Urinary bladder (tissue), 4 donors: ENCODE measurements at places on chromosomes 7 and 10. TPM values are rescaled to one million over a fixed set of nuclear protein-coding genes. Genes with fewer than 3 reads are reported as not detected.

GRCh38 chr10:15642095-15642494 lies 77.6 kb downstream of the ITGA8 start:
- no peak for DNase-seq

DNA sequence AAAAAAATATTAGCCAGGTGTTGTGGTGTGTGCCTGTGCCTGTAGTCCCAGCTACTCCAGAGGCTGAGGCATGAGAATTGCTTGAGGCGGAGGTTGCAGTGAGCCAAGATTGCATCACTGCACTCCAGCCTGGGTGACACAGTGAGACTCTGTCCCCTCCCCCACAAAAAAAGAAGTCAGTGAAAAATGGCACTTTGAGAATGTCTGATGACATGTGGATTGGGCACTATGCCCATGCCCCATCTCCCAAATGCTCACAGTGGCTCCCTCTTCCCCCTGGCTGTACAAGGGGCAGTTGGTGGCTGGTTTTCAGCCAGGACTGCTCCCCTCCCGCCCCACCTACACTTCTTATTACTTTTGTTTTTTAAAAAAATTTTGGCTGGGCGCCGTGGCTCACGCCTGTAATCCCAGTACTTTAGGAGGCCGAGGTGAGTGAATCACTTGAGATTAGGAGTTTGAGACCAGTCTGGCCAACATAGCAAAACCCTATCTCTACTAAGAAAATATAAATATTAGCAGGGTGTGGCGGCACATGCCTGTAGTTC lies 26.1 kb downstream of the IL15RA start:
- DNase-seq = no peak

DNA sequence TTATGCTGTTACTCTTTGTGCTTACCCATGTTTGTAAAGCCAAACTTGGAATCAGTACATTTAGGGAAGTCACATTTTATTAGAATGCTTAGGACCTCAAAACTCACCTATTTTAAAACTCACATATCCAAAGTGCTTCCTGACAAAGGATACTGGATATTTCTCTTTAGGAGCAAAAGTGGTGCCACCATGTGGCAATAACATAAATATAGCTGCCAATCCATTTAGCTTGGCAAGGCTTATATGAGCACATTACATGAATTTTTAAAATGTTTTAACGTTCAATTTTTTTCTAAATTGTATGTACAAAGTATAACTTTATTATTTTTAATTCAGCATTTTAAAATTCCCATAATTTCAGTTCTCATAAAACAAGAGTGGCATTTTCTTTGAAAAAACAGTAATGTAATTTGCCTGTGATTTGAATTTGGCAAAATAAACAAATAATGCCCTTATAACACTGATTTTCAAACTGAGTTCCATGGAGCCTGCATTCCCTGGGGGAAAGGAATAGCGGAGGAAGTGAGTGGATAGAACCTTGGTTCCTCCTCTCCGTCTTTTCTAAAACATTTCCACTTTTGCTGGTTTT lies 75.4 kb downstream of the HDAC9 start:
- no peak for DNase-seq

- DNase-seq = peak; percentile 82
Observed at GRCh38 chr10:80416479-80417098, 8.2 kb downstream of the PRXL2A start.

COL1A2 gene
- total RNA-seq = 11,897 TPM

TCF7L2 gene
- total RNA-seq = 24.7 TPM

DNA sequence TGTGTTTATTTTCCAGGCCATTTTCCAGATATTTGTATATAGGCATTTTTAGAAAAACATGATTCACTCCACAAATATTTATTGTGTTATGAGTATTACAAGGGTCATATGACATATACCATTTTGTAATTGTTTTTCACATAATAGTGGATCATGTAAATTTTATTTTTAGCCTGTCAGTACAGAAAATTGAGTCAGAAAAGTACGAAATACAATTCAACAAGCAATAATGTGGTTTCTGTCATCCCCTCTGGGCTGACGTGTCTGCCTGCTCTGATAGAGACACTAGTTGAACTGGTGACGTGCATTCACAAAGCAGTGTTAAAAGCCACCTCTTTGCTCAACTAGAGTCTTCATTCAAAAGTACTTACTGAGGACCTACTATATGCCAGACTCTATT lies 97.9 kb upstream of the STEAP1B start:
- no peak for DNase-seq

SLK gene
- total RNA-seq = 120 TPM

MICALL2 gene
- 8.4 TPM for total RNA-seq

GRCh38 chr7:25638590-25639244 lies 410.4 kb upstream of the NPVF start:
- DNase-seq = no peak

- DNase-seq = no peak
Observed at GRCh38 chr10:45422866-45423659, 49.0 kb downstream of the ALOX5 start.

COL17A1 gene
- 9.8 TPM for total RNA-seq

DNA sequence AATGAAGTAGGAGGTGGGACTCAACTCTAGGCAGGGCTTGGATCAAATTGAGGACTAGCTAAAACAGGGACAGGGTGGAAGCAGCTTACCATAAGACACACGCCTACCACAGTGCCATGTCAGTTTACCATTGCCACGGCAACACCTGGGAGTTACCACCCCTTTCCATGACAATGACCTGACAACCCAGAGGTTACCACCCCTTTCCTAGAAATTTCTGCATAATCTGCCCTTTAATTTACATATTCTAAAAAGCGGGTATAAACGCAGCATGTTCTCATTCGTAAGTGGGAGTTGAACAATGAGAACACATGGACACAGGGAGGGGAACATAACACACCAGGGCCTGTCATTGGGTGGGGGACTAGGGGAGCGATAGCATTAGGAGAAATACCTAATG lies 72.7 kb downstream of the GCC1 start:
- no peak for DNase-seq

SEMA3D gene
- total RNA-seq = 102 TPM

- DNase-seq = no peak
Observed at GRCh38 chr7:3039787-3040186, 3.9 kb downstream of the CARD11 start.

- DNase-seq = no peak
Observed at GRCh38 chr7:148929176-148929575, 45.1 kb upstream of the EZH2 start.

- DNase-seq = no peak
Observed at GRCh38 chr10:110458266-110458920, 39.3 kb upstream of the DUSP5 start.

- DNase-seq = no peak
Observed at GRCh38 chr7:157518514-157519175, 181.8 kb downstream of the DNAJB6 start.

C10orf71 gene
- total RNA-seq = 0.37 TPM

- no peak for DNase-seq
Observed at GRCh38 chr10:30510184-30510931, 76.4 kb downstream of the MAP3K8 start.

RBM48 gene
- total RNA-seq = 17.2 TPM

- DNase-seq = no peak
Observed at GRCh38 chr10:110357252-110357780, 52.6 kb upstream of the SMNDC1 start.
